EH (cell line): ENCODE measurements at places on chromosomes 7 and 10.

DNA sequence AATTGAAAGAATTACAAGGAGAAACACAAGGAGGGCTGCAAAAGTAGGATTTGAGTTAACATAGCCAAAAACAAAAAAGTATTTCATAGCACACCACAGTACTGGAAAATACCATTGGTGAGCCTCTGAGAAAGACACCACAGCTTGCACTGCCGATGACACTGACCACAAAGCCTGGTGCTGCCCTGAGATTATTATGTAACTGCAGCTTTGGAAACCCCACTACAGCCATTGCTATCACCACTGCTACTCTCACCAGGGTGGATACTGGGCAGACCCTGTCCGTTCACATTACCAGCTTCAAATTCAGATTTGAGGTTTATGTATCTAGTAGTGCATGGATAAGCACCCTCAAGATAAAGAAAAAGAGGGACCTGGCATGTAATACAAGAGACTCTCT is 1246.7 kb upstream of the SORCS1 start:
- no peak for DNase-seq

DNA sequence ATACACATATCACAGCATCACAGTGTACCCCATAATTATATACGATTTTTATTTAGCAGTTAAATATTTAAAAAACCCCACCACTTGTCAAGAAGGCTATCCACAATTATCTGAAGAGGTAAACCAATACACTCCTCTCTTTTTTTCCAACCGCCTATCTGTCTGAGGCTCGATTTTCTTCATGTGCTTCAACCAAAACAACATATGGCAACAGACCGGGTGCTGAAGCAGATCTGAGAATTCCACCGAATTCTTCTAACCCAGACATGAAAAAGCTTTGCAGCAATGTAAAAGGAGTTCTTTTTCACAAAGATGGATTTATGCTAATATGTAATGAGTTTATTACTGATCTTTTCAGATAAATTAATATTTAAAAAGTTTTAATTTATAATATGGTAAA is 132.4 kb upstream of the RHEB start:
- no peak for DNase-seq

- peak; percentile 30 for DNase-seq
Measured at GRCh38 chr7:117458977-117459583, 20.7 kb upstream of the CFTR start.

GRCh38 chr10:68318331-68319059 is 13.4 kb upstream of the HNRNPH3 start:
- DNase-seq, result no peak

- DNase-seq, result no peak
Measured at GRCh38 chr10:130894471-130894870, 417.1 kb downstream of the TCERG1L start.

DNA sequence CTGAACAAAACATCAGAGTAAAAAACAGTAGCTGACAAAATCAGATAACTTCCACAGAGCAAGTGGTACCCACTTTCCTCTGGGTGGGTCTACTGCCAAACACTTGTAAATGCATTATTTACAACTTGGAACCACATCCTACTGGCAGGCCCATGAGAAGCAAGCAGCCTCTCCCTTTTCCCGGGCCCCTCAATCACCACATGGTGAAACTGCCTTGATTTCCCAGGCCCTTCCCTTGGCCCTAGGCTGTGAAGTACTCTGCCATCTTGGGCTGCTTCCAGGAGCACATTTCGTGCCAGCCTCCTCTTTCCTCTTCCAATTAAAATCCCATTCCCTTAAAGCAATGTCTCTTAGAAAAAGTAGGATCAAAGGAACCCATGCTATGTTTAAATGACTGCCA is 71.4 kb downstream of the CUZD1 start:
- DNase-seq, result no peak

- DNase-seq, result peak; percentile 53
Measured at GRCh38 chr7:111529507-111530355, 32.6 kb downstream of the IMMP2L start.

DNA sequence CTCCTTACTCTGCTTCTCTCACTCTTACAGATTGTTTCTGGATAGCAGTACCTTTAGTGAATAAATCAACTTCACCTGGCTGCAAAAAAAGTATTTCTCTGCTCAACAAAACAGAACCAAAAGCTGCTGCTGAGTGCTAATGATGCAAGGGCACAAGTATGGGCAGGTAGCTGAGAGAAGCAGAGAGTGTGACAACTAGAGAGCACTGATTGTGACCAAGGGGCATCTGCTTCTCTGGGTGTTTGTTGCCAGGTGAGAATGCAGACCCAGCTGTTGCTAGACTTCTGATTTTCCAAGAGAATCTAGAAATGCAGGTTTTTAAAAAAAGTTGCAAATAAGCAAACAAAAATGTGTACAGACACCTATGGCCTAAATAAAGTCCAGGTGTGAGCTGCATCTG is 25.3 kb upstream of the PPIF start:
- DNase-seq, result no peak

DNA sequence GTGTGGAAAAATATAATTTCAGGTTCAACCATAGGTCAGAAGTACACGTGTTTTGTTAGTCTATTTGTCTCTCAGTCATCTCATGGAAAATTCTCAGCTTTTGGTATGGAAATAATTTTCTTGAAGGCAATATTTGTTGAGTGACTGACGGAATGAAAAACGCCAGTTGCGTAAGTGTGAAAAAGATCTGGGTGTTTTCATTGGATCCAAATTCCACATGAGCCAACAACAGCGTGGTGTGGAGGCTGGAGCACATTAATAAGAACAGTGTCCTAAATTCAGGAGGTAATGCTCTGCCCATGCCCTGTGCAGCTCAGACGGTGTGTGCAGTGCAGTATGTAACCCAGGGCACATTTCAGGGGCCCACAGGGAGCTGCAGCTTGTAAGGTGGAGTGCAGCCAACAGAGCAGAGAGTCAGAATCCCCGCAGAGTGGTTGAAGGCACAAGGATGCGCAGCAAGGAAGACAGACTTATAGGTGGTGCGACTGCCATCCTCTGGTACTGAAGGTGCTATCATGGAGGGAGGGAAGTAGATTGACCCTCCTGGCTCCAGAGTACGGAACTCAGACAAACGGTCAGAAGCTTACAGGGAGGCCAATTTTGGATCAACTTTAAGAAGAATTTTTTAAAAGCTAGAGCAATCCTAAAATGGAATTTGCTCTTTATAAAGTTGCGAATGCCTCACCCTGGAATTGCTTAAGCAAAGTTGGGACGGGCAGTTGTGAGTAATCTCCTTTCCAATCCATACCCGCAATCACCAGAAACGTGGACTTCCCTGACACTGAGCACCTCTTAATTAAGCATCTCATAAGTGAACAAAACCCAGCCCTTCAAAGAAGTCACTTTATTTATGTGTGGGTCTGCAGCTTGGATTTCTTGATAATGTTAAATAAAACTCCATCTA is 38.0 kb downstream of the EGFR start:
- peak; percentile 87 for DNase-seq

DNA sequence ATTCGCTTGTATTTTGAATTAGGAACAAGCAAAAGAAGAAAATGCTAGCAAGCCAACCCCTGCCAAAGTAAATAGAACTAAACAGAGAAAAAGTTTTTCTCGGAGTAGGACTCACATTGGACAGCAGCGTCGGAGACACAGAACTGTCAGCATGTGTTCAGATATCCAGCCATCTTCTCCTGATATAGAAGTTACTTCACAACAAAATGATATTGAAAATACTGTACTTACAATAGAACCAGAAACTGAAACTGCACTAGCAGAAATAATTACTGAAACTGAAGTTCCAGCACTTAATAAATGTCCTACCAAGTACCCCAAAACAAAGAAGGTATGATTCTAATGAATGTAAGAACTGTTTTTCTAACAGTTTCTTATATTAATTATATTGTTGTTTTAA is 87.9 kb downstream of the KMT2E start:
- DNase-seq, result no peak

GRCh38 chr10:86164174-86164774 is 202.3 kb downstream of the GRID1 start:
- no peak for DNase-seq

DNA sequence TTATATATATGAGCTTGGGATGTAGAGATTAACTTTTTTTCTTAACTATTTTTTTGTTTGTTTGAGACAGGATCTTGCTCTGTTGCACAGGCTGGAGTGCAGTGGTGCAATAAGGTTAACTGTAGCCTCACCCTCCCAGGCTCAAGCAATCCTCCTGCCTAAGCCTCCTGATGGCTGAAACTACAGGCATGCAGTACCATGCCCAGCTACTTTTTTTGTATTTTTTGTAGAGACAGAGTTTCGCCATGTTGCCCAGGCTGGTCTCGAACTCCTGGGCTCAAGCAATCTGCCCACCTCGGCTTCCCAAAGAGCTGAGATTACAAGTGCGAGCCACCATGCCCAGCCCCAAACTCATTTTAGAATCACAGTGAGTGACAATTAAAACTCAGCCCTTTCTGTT is 105.2 kb downstream of the CUBN start:
- DNase-seq, result no peak

GRCh38 chr10:91511549-91512330 is 101.6 kb downstream of the HECTD2 start:
- DNase-seq, result peak; percentile 83

- no peak for DNase-seq
Measured at GRCh38 chr10:89490596-89491335, 44.6 kb downstream of the SLC16A12 start.

DNA sequence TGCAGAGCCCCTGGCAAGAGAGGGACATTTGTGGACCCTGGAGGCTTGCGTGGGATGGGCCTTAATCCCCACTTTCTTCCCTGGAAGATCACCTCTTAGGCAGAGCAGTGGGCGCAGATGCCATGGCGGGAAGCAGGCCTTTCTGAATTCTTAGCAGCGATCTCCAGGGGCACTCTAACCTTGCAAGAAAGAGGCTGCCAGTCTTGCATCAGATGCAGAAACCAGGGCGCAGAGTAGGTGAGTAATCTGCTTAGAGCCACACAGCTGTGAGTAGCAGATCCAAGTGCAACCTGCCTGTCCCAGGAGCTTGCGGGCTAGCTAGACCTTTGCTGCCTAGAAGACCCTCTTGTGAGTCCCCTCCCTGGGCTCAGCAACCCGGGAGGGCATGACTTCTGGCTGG is 40.0 kb downstream of the KCTD7 start:
- DNase-seq, result no peak

DNA sequence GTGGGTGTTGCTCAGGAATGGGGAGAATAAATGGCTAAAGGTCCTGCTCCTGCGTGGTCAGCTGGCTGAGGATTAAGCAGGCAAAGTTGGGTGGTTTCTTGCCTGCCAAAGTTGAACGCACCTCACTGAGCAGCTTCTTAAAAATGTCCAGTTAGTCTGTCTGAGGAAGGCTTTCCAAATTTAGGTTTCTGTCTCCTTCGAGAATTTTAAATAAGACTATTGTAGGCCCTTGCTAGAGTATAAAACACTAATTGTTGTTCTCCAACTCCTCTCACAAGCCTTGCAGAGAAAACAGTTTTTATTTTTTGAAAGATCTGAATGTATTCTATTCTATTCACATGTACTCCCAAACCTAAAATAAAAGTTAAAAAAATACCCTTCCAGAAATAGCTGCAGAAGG is 122.0 kb upstream of the LAMB4 start:
- no peak for DNase-seq

DNA sequence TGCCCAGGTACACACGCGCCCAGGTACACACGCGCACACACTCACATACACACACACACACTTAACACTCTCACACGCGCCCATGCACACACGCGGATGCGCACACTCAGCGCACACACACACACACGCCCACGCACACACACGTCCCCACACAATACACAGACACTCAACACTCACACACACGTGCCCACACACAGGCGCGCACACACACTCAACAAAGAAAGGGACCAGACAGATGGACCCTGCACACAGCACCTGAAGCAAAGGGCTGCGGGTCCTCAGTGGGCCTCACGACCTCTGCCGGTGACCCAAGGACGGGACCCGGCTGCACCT is 257.4 kb downstream of the ZMYND11 start:
- DNase-seq, result no peak

GRCh38 chr10:21464134-21464533 is 61.3 kb downstream of the SKIDA1 start:
- peak; percentile 59 for DNase-seq

DNA sequence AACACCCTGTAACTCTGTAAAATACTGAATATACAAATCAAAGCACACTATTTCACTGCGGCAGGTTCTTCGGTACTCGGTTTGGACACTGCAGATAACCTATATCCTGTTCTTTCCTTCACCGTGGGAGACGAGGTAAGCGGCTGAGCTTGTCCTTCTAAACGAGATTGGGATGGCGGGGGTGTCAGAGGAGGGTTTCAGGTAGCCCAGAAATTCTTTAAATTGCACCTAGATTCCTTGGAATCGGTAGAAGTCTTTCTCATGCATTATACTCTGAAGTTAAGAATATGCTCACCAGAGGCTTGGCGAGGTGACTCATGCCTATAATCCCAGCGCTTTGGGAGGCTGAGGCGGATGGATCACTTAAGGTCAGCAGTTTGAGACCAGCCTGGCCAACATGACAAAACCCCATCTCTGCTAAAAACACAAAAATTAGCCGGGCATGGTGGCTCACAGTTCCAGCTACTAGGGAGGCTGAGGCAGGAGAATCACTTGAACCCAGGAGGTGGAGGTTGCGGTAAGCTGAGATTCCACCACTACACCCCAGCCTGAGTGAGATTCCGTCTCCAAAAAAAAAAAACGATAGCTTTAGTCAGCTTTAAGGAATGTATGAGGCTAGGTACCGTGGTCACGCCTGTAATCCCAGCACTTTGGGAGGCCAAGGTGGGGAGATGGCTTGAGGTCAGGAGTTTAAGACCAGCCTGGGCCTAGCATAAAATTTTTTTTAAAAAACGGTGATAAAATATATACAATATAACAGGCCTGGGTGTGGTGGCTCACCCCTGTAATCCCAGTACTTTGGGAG is 10.1 kb upstream of the LAT2 start:
- DNase-seq, result peak; percentile 34

- DNase-seq, result peak; percentile 40
Measured at GRCh38 chr10:44946205-44946604, 13.4 kb upstream of the RASSF4 start.

- DNase-seq, result peak; percentile 95
Measured at GRCh38 chr10:17217631-17218232, 10.3 kb upstream of the VIM start.

GRCh38 chr10:94281654-94282053 is 81.1 kb downstream of the NOC3L start:
- no peak for DNase-seq

DNA sequence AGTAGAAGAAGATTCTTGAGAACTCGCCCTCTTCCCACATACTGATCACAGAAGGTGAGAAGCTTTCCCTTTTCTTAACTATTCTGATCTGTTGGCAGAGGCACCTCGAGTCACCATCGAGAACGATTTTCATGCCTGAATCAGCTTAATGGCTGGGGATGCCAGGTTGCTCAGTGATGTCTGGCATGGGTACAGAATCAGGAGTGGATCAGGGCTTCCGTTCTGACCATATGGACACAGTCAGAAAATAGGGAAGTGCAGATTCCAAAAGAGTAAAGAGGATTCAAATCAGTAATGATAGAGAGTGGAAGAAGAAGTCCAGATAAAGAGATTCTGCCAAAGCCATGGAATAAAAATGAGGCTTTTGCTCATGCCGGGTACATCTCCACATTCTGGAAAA is 52.0 kb upstream of the GRB10 start:
- no peak for DNase-seq

- peak; percentile 35 for DNase-seq
Measured at GRCh38 chr10:6273351-6273750, 70.6 kb downstream of the PFKFB3 start.
